ENCODE measurements at places on chromosomes 5 and 9.

DNA sequence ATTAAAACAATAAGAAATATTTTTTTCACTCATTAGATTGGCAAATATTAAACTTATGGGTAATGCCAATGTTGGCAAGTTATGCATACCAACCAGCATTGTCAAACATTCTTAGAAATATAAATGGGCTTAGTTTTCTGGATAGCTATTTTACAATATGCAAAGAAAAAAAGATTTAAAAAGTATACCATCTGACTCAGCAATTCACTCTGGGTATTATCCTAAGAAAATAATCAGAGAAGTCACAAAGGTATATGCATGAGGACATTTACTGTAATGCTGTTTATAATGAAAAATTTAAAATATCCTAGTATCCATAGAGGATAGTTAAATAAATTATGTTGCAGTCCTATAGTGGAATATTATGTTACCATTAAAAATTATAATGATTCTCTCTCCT lies 57.4 kb upstream of the PTPDC1 start:
- no peak for DNase-seq

GRCh38 chr9:21661626-21662025 lies 140.8 kb upstream of the MTAP start:
- no peak for DNase-seq

- no peak for DNase-seq
These were observed 316.6 kb upstream of the RIOK2 start for GRCh38 chr5:97499605-97500004.

DNA sequence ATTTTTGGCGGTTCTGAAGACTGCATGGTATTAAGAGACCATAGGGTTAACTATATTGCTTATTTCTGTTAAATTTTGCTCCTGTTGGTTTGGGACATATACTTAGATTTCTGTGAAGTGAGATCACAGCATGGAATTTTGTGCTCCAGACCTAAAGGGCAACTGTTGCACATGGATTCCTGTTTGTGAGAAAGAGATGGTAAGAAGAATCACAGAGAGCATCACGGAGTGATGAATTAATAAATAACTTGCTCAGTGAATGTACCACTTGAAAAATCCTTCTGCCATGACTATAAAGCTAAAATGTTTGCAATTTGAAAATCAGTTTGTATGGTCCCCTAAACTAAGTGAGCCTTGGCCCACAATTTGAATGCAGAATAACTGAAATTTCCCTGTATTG lies 4.5 kb downstream of the PSAT1 start:
- DNase-seq = no peak

GRCh38 chr5:174828804-174829510 lies 104.6 kb downstream of the MSX2 start:
- no peak for DNase-seq

DNA sequence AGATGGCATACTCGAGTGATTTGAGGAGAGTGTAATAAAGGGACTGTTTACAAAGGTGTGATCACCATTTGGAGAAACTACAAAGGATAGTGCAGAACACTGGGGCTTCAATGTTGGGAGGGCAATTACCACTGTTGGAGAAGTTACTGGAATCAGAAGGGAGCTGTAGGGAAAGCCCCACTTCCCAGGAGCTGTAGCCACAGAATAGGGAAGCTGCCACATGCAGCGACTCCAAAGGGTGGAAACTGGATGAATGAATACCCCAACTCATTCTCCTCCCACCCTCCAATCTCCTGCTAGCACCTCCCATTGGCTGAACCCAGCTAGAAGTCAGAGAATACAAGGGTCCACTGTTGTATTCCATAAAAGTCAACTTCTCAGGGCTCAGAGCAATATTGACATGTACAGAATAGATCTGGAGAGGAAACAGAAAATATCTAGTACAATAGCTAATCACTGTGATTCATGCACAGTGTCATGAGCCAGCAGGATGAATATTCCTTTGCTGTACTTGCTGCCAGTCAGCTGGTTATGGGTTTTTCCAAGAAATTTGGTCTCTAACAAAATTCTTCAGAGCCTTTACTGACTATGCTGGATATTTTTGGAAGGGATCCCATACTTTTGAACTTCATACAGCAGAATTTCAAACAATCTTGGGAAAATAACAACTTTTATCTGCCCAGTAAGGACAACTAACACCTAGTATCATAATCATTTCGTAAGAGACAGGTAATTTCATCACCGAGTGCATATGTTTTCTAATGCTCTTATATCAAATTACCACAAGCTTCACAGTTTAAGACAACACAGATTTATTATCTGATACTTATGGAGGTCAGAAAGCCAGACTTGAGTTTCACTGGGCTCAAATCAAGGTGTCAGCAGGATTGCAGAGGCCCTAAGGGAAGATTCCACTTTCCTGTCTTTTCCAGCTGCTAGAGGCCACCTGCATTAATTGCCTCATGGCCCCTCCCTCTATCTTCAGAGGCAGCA lies 39.6 kb downstream of the PDCD1LG2 start:
- no peak for DNase-seq

DNA sequence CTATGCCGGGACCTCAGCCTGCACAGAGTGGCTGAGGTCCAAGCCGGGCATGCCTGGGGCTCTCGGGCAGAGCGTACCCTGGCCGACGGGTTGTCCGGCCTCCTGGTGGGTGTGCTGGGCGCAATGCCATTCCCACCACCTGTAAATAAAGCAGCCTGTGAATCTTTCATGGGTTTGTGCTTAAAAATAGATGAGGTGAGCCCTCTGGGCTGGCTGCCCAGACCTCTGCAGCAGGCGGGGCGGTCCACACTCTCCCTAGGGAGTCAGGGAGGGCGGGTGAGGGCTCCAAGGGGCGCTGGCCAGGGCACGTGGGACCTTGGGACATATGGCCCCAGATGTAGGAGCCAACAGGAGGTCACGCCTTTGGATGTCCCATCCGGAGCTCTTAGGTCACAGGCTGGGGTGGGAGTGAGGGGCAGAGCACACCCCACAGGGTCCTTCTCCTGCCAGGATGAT lies 3.6 kb upstream of the AGPAT2 start:
- DNase-seq = no peak

- no peak for DNase-seq
These were observed 17.7 kb downstream of the SNX18 start for GRCh38 chr5:54535149-54535844.

- peak; percentile 64 for DNase-seq
These were observed 126.9 kb downstream of the PDE4D start for GRCh38 chr5:59766427-59767210.

DNA sequence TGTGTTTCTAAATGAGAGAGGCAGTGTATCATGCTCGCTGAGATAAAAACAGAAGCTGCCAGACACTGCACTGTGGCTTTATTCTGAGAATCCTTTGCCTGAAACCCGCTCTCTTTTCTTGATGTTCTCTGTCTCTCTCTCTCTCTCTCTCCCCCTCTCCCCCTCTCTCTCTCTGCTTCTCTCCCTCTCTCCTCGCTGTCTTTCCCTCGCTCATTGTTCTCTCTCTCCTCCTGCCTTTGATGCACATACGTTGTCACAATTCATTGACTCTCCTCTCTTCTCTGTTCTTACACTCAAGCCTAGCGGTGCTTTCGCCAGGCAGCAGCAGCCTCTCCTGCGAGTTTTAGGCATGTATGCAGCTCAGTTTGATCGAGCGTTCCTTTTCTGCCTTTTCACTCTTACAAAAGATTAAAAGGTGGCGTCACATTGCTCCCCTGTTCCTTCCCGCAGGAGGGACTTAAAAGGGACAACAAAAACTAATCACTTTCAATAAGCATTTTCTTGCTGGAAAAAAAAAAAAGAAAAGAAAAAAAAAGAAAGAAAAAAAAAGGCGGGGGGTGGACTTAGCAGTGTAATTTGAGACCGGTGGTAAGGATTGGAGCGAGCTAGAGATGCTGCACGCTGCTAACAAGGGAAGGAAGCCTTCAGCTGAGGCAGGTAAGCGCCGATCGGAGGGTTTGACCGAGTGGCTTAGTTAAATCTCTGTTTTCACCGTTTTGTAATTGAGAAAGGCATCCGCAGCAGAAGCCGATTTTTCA lies 717.9 kb upstream of the WWC1 start:
- no peak for DNase-seq

DNA sequence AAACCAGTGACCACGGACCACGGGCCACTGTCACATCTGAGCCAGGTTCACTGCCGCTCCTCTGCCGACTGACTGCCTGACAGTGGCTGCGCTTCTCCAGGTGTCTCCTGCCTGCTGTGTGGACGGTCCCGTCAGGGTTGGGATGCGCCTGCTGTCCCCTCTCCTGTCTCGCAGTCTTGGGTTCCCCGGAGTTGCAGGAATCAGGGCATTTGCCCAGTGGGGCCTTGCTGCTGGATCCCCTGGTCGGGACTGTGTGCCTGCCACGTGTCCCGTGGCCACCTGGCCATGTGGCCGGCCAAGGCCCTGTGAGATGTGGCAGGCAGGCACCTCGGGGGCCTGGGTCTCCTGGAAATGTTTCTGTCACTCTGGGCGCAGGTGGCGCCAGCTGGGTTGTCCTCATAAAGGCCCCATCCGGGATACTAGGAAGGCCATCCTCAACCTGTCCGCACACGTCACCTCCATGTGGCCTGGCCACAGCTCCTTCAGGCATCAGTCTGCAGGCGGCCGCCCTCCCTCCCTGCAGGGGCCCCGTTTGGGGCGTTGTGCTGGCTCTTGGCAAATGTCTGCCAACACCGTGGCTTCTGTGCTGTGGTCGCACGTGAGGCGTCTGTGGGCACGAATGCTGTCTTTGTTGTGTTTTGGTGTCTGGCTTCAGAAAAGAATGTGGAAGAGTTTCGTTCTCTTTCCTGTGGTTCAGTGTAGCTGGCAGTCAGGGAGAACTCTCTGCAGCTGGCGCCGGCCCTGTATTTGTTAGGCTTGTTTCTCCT lies 6.4 kb upstream of the TOR4A start:
- DNase-seq = no peak

- DNase-seq = no peak
These were observed 69.7 kb upstream of the TAF11L2 start for GRCh38 chr5:17428176-17428800.

DNA sequence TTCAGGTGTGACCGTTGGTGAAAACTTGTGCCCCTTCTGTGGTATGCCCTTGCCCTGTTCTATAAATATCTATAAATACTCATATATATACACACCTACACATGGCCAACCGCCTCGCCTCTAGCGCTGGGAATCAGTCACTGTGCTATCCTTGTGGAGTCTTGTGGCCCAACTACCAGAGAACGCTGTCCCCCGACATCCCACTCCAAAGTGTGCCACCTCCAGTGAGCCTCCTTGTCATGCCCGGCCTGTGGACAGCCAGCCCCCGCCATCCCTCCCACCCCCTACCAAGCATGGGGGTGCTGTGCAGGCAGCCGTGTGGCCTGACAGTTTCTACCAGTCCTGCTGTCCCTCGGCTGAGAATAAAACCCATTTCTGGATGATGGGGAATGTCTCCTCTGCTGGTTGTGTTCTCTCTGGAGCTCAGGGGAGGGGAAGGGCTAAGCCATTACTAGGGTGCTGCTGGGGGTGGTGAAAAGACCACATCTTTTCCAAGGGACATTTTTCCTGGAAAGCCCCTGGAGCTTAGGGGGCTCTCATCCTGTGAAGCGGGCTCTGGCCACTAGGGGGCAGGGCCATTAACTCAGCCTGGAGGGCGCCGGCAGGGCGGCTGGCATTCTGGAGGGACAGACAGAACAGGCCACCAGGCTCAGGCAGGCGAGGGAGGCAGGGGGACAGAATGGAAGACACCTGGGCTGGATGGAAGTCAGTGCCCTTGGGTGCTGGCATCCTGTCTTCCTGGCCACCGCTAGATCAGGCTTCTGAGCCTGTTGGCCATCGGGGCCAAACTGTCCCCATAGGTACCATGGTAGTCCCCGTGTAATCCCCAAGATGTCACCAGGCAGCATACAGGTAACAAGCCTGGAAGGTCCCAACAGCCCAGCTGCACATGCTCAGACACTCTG lies 20.7 kb downstream of the GOLGA2 start:
- DNase-seq = peak; percentile 23

GRCh38 chr5:77087484-77088261 lies 588 bp upstream of the ZBED3 start:
- DNase-seq = peak; percentile 42

- peak; percentile 72 for DNase-seq
These were observed 8.6 kb downstream of the SPINK1 start for GRCh38 chr5:147822686-147823491.

GRCh38 chr5:119397518-119398380 lies 41.9 kb downstream of the TNFAIP8 start:
- DNase-seq = no peak

DNA sequence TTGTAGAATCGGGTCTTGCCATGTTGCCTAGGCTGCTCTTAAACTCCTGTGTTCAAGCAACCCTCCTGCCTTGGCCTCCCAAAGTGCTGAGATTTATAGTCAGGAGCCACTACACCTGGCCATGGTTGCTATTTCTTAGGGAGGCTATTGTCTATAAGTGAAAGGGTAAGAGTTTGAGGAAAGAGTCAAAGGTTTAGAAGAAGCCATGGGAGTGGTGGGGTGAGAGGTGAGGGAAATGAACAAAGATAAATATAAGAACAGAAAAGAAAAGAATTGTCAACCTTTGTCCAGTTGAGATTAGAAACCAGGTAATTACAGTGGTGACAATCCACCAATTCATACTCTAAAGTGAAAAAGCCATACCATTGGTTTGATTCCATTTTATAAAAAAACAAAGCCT lies 32.6 kb upstream of the RANBP6 start:
- DNase-seq = no peak

DNA sequence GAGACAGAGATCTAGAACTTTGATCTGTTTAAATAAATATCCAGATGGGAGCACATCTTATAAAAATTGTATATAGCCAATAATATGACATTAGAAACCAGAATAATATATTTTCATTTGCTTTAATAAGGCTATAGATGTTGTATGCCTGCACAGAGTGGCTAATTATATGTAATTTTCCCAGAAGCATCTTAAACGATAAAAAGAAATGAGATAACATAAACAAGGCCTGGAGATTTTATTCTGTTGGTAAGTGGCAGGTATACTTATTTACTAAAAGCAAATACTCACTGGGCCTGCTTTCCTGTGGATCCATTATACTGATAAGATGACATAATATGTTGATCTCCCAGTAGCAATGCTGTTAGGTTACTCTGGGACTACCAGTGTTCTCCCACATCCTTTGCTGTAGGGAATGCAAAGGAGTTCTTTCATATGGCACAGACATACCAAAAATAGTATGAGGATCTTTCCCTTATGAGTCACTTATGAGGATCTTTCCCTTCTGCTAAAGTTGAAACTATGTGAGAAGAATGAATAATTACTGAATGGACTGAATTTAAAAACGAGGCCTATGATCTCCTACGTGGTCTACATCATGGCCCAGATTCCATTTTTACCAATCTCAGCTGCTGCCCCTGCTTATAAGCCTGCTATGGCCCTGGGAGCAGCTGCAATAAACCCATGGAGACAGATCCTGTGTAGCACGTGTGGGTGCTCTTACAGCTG lies 112.1 kb downstream of the NUDT12 start:
- no peak for DNase-seq

DNA sequence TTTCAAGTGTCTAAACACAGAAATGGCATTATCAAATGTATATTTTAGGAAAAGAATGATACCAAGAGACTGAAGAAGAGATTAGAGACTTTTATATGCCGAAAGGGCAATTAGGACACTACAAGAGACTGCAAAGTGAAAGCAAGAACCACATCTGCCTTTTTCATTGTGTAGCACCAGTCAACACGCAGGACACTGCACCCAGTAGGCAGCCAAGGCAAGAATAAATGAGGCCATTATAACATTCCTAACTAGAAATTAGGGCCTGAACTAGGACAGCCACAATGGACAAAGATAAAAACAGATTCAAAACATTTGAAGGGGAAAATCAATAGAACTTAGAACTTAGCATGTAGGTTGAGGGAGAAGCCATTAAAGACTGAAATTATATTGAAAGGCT lies 10.8 kb downstream of the CETN3 start:
- DNase-seq = no peak
